ENCODE measurements at places on chromosomes 16 and 17. TPM values are rescaled to one million over a fixed set of nuclear protein-coding genes. Genes with fewer than 3 reads are reported as not detected.

DNA sequence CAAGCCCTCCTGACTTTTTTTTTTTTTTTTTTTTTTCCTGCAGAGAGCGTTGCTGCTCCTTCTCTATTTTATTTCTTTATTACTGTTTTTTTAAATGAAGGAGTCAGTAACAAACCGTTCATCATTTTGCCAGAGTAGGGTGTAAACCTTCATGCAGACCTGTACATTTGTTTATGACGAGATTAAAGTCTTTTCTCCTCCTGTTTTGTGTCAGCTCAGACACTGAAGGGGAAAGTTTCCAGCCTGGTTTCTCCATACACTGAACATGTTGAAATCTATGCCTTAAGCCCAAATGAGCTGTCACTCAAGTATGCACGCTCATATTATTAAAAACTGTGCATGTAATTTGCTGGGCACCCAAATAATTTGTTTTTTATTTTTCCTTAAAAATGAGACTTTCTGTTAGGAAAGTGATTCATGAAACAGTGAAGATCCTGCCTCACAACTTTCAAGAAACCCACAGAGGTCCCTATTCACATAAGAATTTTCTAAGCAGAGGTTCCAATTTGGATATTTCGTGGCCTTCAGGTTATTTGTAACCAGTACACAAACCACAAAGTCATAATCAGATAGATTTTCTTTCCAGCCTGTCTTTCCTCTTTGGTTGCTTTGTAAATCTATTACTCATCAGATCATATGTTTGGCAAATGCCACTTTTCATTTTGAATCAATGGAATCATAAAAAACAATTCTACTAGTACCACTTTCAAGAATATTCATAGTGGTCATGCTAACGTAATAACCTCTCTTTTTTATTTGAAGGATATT is 700.3 kb downstream of the MAF start:
- no peak for DNase-seq

DNA sequence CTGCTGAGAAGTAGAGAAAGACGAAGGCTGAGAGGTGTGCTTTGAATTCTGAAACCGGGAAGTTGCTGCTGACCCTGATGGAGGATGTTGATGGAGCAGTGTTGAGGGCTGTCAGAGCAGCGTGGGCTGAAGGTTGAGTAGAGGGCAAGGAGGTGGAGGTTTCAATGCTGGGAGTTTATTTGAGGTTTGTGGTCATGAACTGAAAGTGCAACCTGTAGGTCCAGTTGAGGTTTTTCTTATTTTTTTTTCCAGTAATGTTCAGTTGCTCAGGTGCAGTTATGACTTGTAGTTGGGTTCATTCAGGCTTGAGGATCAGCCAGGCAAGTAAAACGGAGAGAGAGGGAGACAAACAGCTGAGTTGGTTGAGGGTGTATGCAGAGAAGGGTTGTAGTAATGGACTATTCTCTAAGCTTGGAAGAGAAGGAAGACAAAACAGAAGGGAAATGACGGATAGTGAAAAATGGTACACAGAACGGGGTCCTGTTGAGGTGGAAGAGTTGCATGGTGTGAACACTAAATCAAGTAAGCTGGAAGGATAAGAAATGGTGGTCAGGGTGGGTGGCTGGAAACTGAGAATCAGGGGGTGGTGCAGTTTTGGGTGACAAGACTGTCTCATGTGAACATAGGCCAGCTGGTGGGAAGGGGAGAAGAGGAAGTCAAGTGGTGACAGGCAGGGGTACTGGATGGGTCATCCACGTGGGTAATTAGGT is 8.7 kb upstream of the UBE2G1 start:
- DNase-seq, result no peak

DNA sequence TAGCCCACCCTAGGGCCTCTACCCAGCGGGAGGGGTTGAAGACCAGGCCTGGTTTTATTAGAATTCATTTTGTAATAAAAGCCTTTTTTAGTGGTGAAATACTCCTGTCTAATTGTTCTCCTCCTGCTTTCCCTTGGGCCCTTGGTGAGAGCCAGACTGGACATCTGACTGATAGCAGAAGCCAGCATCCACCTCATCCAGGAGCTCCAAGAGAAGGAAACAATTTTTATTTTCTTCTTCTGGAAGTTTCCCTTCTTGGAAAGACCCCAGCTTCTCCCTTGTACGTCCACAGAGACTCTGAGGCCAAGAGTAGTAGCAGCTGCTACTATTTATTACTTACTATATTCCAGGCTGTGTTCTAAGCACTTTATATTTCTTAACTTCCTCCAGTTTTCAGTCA is 4.0 kb upstream of the PHKG2 start:
- no peak for DNase-seq

DNA sequence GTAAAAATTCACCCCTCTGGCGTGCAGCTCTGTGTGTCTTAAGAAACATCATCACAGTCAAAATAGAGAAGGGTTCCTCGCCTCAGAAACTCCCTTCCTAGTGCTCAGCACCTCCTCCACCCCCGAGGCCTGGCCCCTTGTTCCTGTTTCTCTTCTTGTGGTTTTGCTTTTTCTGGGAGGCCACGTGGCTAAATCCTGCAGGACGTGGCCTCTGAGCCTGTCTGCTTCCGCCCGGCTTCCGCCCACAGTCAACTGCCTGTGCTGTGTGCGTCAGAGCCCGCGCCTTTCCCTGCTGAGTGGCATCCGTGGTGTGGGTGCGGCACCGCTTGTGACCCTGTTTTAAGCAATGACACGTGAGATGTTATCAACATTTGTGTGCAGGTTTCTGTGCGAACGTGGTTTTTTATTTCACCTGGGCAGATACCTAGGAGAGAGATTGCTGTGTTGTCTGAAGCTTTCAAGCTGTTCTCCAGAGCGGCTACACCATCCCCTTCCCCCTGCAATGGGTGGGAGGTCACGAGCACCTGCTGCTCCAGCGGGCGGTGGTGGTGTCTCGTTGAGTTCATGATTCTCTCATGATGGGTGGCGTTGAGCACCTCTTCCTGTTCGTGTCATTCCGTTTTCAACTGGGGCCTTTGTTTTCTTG is 21.7 kb downstream of the ACSF3 start:
- DNase-seq, result peak; percentile 96

GRCh38 chr17:29068818-29069217 is 25.9 kb downstream of the PIPOX start:
- DNase-seq, result no peak

Gene SLC38A8
- polyA plus RNA-seq, result not detected

DNA sequence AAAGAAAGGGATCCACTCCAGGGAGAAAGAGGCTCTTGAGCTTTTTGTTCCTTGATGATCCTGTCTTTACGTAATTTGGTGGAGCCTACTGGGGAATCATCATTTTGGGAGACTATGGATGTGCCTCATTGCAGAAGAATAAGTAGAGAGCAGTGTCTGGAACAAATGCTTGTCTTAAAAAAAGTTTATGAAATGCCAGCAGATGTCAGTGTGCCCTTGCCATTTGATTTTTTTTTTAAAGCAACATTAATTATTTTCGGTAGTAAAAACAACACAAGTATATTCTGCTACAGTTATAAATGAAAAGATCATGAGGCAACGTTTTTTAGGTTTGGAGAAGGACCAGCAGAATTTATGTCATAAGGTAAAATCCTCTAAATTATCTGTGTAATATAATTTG is 934.8 kb upstream of the EEF2KMT start:
- no peak for DNase-seq

Data from spleen (tissue), 13 donors.